NCI-H1092 (cell line): ENCODE measurements at places on chromosomes 4 and X.

GRCh38 chr4:30116401-30116800, 603.8 kb upstream of the PCDH7 start:
- no peak for DNase-seq

- peak; percentile 42 for DNase-seq
Observed at GRCh38 chr4:88706574-88706973, 8.9 kb upstream of the NAP1L5 start.

- DNase-seq: no peak
Observed at GRCh38 chrX:20498851-20499635, 232.3 kb upstream of the RPS6KA3 start.

DNA sequence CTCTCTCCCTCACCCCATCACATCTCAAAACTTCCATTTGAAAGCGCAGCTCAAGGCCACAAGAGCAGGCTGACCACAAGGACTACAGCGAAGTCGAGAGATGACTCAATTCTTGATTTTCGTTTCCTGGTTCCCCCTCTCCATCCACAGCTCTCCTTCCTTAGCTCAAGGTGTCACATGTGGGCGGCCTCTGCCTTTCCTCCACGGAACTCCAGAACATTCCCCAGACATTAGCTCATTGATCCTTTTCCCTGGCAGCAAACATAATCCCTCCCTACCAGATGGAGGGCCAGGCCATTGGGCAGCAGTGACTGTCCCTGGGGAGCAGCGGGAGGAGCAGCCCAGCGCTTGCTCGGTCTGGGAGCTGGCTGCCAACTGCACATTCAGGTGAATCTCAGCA, 56.3 kb downstream of the CCDC149 start:
- no peak for DNase-seq

- no peak for DNase-seq
Observed at GRCh38 chrX:150365990-150366911, 3.1 kb downstream of the MAMLD1 start.

GRCh38 chr4:121164291-121164690, at the start of gene TNIP3:
TNIP3 (minus strand) TSS chr4:121164321; CDS start chr4:121164125, 196 bp downstream.
- no peak for DNase-seq

DNA sequence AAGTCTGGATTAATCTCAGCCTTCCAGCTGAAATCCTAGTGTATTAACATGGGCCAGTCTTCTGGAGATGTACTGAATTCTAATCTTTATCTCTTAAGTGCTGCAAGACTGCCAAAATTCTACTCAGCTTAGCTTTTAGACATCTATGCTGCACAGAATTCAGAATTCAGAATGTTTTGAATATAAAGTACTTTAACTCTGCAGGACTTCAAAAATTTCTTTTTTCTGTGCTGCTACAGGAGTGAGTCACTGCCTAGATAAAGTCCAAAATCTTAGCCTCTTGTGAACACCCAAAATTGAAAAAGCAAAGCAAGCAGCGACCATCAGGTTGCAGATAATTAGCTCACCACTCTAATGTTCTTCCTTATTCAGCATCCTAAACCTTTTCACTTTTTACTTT, 1092.6 kb upstream of the PCDH10 start:
- DNase-seq: no peak

DNA sequence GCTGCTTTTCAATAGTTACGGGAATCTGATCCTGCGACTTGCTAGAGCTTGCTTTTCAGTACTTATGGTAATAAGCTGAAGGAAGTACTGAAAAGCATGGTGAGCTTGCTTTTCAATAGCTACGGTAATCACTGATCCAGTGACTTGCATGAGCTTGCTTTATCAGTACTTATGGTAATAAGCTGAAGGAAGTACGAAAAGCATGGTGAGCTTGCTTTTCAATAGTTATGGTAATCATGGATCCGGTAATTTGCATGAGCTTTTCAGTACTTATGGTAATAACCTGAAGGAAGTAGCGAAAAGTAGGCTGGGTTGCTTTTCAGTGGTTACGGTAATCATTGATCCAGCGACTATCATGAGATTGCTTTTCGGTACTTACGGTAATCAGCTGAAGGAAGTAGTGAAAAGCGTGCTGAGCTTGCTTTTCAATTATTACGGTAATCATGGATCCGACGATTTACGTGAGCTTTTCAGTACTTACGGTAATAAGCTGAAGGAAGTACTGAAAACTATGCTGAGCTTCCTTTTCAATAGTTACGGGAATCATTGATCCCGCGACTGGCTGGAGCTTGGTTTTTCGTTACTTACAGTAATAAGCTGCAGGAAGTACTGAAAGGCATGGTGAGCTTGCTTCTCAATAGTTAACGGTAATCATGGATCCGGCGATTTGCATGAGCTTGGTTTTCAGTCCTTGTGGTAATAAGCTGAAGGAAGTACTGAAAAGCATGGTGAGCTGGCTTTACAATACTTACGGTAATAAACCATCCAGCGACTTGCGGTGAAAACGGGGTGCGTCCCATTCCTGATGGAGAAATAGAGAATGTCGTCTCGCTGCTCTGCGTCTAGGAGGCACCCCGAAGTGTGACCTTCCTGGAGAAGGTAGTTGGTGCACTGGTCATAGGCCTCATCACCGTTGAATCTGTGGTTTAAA, 6.5 kb downstream of the CRLF2 start:
- no peak for DNase-seq

DNA sequence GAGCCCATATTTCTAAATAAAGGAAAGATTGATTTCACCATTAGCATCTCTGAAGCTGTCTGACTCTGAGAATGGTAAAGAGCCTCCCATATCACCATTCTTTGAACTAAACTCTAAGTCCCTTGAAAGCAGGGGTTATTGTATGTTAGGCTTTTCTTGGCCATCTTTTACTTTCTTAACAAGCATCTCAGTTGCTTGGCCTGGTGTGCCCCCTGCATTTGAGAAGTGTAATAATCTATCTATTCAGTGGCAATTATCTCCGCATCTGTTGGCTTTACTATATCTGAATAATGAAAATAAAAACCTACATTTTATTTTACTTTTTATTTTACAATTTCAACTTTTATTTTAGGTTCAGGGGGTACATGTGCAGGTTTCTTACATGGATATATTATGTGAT, 128.3 kb upstream of the ARMCX2 start:
- DNase-seq: no peak

DNA sequence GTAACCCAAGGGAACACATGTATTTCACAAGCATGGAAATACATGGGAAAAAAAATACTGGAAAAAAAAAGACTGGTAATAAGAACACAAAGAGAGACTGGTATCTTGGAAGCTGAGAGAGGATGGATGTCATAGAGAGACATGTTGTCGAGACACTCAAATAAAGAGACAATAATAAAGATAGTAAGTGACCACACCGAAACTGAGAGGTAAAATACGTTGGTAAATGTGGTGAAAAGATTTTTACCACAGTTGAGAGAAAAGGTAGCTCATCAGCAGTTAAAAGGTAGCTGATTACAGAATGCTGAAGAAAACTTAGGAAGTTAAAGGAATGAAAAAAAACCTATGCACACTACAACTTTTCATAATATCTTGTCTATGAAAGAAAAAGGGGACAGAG, 81.1 kb downstream of the ARAP2 start:
- DNase-seq: no peak

DNA sequence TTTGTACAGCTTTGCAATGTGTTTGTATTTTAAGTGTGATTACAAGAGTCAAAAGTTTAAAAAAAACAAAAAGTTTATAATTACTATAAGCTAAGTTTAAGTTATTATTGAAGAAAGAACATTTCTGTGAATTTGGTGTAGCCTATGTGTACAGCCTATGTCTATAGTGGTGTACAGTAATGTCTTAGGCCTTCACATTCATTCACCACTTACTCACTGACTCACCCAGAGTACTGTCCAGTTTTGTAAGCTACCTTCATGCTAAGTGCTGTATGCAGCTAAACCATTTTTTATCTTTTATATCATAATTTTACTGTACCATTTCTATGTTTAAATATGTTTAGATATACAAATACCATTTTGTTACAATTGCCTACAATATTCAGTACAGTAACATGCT, 182.3 kb downstream of the RPA4 start:
- DNase-seq: no peak

DNA sequence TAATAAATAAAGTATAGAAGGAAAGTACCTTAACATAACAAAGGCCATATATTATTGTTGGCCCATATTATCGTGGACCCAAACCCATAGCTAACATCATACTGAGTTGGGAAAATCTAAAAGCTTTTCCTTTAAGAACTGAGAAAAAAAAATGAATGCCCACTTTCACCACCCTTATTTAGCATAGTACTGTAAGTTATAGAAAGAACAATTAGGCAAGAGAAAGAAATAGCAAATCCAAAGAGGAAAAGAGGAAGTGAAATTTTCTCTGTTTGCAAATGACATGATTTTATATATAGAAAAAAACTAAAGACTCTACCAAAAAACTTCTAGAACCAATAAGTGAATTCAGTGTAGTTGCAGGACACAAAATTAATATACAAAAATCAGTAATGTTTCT, 1854.6 kb downstream of the PCDH7 start:
- no peak for DNase-seq

GRCh38 chr4:40055863-40056715, 561 bp upstream of the N4BP2 start:
- peak; percentile 67 for DNase-seq

- DNase-seq: no peak
Observed at GRCh38 chrX:94123062-94123461, 449.1 kb downstream of the FAM133A start.

GRCh38 chrX:50407976-50408375, 62.6 kb downstream of the DGKK start:
- no peak for DNase-seq

DNA sequence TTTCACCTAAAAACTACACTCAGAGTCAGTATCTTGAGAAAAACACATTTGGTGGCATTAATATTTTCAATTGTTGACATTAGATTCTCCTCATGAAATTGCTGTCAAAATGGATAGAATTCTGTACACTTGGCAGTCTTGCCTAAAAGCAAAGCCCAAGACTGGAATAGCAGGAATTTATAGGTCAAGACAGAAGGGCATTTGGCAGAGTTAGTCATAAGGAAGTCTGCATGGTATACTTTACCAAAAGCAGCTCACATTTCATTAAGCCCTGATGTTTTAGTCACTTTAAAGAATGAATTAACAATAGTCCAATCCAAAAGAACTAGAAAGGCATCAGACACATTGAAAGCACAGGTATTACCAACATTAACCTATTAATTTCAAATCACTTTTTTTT, 7.1 kb downstream of the CCDC160 start:
- DNase-seq: no peak

DNA sequence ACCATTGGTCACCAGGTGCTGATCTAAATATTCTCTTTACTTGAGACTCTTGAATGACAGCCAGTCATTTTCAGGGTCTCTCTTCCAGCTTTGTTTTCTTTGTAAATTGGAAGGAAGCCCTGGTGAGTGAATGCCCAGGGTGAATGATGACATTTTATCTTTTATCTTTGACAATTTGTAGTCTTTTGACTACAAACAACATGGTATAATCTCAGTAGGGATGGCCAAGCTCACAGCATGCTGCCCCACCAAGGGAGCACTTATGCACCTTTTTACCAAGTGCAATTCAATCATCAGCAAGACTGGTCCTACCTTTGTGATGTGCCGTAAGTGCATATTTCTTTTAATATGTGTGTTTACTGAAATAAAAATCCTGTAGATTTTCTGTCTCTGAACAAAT, 5.7 kb downstream of the AFM start:
- DNase-seq: peak; percentile 30

- no peak for DNase-seq
Observed at GRCh38 chr4:974668-975067, 1.3 kb upstream of the DGKQ start.

GRCh38 chrX:7244405-7244804, 96.5 kb upstream of the PUDP start:
- DNase-seq: no peak

GRCh38 chrX:21438792-21439191, 64.6 kb downstream of the CNKSR2 start:
- no peak for DNase-seq
